ENCODE measurements at places on chromosomes 3 and 15.

DNA sequence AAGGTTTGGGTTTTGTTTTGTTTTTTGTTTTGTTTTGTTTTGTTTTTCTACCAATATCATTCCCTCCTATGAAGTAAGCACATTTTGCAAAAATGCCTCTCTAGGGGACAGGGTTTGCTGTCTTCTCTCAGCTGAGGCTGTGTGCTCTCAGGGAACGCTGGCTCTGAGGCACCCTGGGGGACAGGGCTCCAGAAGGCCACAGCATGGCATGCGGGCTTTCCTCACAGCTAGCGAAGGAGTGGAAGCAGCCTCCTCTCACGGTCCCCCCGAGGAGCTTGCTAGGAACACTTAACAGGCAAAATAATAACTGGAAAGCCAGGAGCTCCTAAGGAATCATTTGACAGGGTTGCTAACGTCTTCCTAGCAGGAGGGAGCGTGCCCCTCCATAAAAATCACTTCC is 227.7 kb upstream of the ST8SIA2 start:
- H3K4me1 ChIP-seq, result peaks cover 2% of the 10 kb centered on the region
- H3K4me3 ChIP-seq, result no peak overlapping the region
- peaks cover 8% of the 10 kb centered on the region for H3K36me3 ChIP-seq
- no peak overlapping the region for H3K27ac ChIP-seq

GRCh38 chr15:99021694-99022093 is 14.1 kb upstream of the PGPEP1L start:
- no peaks in the 10 kb centered on the region for H3K4me1 ChIP-seq
- H3K36me3 ChIP-seq, result no peaks in the 10 kb centered on the region
- no peak overlapping the region for H3K4me3 ChIP-seq

DNA sequence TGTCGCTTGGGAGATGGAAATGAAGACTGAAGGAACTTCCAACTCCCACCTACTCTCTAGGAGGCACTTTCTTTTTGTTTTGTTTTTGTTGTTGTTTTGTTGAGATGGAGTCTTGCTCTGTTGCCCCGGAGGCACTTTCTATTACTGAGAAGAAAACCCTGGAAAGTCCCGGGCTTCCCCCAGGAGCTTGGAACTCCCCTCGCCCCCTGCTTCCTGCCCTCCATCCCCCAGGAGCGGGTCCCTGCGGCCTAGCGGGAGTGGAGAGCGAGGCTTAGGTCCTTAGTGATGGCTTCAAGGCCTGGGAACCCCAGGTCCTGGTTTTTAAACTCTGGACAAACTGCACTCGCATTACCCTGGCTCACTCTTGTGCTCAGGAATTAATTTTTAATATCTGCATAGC is 195.7 kb downstream of the OCA2 start:
- DNase-seq, result no peak
- no peaks in the 10 kb centered on the region for H3K27me3 ChIP-seq
- no peaks in the 10 kb centered on the region for H3K4me1 ChIP-seq
- H3K4me3 ChIP-seq, result no peak overlapping the region

DNA sequence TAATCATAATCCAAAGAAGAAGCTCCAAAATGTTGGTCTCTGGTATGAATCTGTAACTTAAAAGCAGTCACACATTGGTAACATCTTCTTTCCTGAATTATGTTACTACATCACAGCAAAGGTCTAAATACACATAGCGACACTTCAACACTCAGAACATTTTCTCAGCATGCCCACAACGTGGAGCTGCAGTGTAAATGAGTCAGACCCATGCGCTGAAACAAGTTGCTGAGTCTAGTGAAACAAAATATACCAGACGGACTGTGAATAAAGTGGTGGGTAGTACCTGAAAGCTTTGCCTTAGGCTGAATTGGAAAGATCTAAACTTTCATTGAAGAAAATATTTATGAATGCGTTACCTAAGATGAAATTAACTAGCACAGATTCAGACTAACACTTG is 33.2 kb upstream of the GOLGA8B start:
- DNase-seq, result peak; percentile 25
- H3K4me1 ChIP-seq, result no peaks in the 10 kb centered on the region
- H3K27me3 ChIP-seq, result peaks cover 24% of the 10 kb centered on the region
- no peak overlapping the region for H3K4me3 ChIP-seq
- H3K36me3 ChIP-seq, result no peaks in the 10 kb centered on the region

DNA sequence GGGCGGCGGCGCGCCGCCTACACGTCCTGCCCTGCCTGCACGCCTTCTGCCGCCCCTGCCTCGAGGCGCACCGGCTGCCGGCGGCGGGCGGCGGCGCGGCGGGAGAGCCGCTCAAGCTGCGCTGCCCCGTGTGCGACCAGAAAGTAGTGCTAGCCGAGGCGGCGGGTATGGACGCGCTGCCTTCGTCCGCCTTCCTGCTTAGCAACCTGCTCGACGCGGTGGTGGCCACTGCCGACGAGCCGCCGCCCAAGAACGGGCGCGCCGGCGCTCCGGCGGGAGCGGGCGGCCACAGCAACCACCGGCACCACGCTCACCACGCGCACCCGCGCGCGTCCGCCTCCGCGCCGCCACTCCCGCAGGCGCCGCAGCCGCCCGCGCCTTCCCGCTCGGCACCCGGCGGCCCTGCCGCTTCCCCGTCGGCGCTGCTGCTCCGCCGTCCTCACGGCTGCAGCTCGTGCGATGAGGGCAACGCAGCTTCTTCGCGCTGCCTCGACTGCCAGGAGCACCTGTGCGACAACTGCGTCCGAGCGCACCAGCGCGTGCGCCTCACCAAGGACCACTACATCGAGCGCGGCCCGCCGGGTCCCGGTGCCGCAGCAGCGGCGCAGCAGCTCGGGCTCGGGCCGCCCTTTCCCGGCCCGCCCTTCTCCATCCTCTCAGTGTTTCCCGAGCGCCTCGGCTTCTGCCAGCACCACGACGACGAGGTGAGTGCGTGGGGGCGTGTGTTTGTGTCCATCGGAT is 602 bp downstream of the TRIM71 start:
- peaks cover 25% of the 10 kb centered on the region for H3K4me1 ChIP-seq
- H3K27me3 ChIP-seq, result peaks cover 50% of the 10 kb centered on the region
- peak overlapping the region; percentile 45 for H3K4me3 ChIP-seq
- H3K27ac ChIP-seq, result no peak overlapping the region

DNA sequence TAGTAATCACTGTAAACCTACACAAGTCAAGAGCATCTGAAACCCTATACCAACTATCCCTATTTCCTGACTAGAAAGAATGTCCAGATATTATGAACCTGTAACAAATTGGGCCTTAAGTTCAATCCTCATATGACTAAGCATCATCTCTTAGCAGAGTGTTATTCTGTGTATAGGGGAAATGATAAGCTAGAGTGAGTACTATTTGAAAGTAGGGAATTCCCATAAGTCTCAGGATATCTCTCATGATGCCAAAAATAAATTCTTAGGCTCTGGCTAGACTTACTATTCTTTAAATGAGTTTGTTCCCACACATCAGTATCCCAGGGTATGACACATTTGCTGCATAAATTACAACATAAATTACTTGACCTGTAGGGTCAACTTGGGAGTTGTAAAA is 15.3 kb downstream of the MRPL47 start:
- no peak overlapping the region for H3K4me3 ChIP-seq
- peaks cover 10% of the 10 kb centered on the region for H3K4me1 ChIP-seq
- H3K27ac ChIP-seq, result peak overlapping the region; percentile 50
- H3K27me3 ChIP-seq, result no peaks in the 10 kb centered on the region
- peaks cover 43% of the 10 kb centered on the region for H3K36me3 ChIP-seq

DNA sequence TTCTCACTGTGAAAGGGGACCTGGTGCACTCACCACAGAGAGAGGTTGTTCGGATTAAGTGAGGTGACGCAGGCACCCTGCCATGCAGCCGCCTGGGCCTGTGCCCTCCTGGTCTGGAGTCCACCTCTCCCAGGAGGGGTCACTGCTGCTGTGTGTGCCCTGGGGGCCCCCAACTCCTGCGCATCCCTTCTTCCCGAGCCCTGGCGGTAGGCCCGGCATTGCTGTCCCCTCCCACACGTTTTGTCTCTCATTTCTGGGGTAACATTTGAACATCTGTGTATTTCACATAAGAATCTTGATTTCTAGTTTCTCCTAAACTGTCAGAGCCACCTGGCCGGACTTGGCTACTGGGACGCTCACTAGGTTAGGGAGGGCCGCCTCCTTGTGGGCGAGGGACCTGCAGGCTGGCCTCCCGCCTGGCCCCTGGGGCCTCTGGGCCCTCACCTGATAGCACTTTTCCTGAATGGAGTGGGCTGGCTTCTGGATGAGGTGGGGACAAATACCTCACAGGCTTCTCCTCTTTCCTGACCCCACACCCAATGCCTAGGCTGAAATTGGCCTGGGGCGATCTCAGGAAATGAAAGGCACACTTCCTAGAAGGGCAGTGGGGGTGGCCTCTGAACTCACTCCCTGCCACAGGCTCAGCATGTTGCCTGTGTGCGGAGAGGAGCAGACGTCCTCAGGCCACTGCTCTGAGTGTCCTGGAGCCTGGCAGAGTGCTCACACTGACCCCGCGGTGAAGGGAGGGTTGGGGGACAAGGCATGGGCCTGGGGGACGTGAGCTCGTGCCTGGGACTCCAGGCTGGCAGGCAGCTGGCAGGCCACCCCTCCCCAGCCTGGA is 104.2 kb upstream of the PRR23E start:
- no peak for DNase-seq
- peaks cover 5% of the 10 kb centered on the region for H3K27me3 ChIP-seq
- no peaks in the 10 kb centered on the region for H3K4me1 ChIP-seq
